COR-L47 (cell line): ENCODE measurements at places on chromosomes 13 and 19.

DNA sequence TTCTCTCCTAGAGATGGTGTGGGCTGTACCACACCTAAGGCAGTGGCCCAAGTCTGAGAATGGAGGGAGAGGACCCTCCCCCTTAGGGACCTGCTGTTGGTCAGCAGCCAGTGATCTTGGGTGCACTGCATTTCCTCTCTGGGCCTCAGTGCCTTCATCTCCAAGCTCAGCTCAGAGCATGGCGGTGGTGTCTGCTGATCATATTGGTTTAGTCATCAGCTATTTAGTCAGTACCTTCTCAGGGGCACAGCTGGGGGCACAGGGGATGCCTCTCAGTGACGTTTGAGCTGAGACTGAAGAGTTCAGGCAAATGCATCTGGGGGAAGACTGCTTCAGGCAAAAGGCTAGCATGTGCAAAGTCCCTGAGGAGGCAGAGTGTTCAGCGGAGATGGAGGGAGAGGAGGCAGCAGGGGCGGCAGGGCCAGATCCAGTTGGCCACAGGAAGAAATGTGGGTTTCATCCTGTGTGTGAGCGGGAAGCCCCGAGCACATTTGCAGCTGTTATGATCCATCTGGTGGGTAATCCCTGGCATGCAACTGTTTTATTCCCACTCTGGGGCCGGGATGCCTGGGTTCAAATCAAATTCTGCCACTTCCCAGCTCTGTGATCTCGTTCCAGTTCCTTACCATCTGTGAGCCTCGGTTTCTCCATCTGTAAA is 15.7 kb upstream of the PGLS start:
- no peak for DNase-seq

DNA sequence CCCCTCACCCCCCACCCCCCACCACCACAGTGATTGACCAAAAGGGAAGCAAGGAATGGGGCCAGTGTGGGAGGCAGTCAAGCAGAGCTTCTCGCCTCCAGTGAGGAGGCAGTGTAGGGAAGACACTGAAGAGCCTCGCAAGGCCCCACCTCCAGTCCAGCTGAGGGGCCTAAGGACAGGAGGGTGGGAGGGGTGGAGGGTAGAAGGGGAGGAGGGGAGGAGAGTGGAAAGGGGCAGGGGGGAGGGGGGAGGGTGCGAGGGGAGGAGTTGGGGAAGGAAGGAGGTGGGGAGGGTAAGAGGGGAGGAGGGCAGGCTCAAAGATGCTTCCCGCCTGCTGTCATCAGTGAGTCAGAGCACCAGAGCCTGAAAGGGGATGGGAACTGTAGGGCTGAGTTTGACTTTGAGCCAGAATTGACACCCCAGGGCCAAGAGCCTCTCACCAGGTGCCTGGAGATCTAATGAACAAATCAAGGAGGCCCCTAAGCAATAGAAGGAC is 786.2 kb downstream of the UQCRFS1 start:
- DNase-seq = no peak

DNA sequence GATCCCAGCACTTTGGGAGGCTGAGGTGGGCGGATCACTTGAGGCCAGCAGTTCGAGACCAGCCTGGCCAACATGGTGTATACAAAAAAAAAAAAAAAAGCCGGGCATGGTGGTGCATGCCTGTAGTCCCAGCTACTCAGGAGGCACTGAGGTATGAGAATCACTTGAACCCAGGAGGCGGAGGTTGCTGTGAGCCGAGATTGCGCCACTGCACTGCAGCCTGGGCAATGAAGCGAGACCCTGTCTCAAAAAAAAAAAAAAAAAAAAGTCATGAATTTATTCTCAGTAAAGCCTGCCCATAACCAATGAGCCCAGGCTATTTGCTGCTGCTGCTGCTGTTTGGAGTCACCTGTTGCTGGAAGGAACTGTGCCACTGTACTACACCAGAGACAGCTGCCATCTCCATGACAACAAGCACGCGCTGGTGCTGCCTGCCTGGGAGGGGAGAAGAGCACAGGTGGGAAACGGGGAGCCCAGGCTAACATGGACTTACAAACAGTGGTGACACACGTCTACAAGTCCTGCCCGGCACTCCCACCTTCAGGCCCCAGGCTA is 11.3 kb downstream of the ZFR2 start:
- no peak for DNase-seq

- no peak for DNase-seq
Observed at GRCh38 chr19:13172346-13173138, 22.3 kb downstream of the IER2 start.

DNA sequence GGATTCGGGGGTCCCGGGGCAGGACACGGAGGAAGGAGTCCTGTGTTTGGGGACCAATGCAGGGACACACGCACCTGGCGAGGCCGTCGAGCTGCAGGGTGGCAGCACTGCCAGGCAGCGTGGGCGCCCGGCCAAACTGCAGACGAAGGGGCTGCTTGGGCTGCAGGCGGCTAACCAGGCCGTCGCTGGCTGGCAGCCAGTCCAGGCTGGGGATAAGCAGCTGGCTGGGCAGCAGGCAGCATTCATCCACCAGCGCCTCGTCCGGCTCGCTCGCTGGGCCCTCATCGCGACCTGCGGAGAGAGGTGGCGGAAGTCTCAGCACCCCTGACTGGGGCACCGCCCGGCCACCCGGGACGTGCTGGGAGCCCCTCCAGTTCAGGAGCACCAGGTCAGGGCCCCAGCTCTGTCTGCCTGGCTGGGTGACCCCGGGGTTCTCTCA is 11.5 kb downstream of the CFD start:
- peak; percentile 95 for DNase-seq

DNA sequence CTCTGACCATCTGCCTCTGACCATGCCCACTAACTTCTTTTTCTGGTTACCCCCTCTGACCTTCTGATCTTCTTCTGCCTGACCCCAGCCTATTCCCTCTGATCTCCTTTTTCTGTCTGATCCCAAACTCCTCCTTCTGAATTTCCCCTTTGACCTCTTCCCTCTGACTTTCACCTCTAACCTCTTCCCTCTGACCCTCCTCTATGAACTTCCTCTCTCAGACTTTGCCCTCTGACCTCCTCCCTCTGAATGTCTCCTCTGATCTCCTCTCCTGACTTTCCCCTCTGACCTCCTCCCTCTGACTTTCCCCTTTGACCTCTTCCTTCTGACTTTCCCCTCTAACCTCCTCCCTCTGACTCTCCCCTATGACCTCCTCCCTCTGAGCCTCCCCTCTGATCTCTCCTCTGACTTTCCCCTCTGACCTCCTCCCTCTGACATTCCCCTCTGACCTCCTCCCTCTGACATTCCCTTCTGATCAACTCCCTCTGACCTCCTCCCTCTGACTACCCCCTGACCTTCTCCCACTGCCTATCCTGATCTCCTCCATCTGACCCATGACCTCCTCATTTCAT is 3.5 kb downstream of the COL5A3 start:
- no peak for DNase-seq

DNA sequence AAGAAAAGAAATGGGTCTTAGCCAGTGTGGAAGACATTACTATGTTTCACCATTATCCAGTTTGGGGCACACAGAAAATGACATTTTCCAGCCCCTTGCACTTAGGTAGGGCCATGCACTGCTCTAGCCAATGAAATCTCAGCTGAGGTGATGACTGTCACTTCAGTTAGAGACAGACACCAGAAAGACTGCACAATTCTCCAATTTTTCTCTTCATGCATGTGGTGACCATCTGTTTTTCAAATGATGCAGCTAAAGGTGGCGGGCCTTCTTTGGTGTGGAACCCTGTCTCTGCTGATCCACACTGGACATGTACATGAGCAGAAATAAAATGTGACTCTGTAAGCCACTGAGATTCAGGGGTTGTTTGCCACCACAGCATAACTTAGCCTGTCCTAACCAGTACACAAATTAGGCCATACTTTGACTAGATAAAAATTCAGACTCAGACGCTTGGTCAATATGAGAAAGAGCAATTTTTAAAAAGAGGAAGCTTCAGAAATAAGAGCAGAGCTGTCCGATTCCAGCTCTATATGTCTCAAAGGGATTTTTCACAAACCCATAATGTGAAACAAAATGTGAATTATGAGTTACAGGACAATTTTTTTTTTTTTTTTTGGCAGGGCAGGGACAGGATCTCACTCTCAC is 6.7 kb downstream of the ZNF565 start:
- no peak for DNase-seq

DNA sequence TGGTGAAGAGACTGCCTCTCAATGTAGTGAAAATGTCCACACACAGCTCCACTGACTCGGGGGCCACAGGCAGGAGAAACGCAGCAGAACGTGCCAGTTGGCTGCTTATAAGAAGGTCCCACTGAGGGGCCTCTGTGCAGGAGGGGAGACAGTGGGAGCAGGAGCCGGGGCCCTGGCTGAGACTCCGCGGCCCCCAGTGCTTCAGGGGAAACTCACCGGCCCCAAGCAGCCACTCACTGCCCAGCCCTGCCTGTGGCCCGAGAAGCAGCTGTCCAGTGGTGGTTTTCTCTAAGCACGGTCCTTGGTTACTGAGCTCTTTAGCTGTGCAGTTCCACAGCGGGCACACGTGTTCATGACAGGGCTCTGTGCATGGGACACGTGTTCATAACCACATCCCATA is 91.9 kb upstream of the MCF2L start:
- no peak for DNase-seq

DNA sequence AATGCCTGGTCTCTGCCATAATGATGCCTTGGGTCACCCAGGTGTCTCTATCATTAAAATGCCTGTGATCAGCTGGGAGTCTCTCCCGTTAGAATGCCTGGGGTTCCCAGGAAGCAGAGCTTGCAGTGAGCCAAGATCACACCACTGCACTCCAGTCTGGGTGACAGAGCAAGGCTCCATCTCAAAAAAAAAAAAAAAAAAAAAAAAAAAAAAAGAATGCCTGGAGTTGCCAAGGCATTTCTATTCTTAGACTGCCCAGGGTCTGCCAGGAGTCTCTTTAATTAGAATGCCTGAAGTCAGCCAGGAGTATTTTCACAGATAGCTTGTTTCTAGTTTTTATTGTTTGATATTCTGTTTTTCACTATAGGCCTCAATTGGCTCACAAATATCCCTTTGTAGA is 1552.5 kb downstream of the UQCRFS1 start:
- DNase-seq = no peak

GRCh38 chr13:79898996-79899395 is 418.0 kb downstream of the NDFIP2 start:
- DNase-seq = no peak

GRCh38 chr13:108993346-108993745 is 363.9 kb downstream of the MYO16 start:
- DNase-seq = no peak

- peak; percentile 35 for DNase-seq
Observed at GRCh38 chr13:78868991-78869390, 210.0 kb upstream of the OBI1 start.

DNA sequence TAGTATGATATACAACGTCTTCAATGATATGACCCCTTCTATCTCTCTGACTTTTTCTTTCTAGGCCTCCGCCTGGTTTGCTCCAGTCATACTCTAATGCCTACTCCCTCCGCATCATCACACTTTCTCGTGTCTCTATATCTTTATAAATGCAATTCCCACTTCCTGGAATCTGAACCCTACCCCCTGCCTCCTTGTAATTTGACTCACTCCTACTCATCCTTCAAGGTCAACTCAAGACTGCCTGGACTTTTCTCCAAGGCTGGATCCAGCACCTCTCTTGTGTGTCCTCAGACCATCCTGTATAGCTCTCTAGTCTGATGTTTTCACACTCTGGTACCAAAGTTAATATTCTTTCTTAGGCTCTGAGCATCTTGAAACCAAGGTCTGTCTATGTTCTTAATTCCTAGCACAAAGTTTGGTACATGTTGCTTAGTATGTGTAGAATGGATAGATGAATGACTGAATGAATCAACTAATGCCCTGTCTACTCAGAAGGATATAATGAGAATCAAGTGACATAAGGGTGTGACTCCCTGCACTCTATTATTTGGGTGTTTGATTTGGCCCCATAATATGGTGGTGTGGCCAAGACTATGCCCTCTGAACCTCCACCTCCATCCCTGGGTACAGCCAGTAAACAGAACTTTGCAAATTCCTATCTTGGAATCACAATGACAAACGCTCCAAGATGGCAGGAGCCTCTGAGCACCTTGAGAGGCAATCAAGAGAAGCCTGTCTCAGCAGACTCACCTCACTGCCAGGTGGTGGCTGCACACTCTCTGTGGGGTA is 74.3 kb upstream of the SERP2 start:
- DNase-seq = no peak

DNA sequence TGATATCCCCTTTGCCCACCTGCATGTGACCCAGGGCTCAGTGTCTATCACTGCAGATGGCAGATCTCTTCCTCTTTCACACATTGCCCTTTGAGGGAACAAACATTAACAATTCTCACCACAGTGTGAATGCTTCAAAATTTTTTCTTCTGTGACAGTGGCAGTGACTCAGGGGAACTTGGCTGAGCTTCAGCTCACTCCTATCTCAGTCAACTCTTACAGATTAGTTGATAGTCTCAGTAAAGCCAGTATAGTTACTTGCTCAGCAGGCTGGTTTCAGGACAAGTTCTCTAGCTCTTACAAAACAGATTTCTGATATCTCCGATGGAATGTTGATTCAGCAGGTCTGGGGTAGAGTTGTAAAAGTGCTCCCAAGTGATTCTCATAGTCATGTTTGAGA is 166.9 kb downstream of the DLEU7 start:
- no peak for DNase-seq

DNA sequence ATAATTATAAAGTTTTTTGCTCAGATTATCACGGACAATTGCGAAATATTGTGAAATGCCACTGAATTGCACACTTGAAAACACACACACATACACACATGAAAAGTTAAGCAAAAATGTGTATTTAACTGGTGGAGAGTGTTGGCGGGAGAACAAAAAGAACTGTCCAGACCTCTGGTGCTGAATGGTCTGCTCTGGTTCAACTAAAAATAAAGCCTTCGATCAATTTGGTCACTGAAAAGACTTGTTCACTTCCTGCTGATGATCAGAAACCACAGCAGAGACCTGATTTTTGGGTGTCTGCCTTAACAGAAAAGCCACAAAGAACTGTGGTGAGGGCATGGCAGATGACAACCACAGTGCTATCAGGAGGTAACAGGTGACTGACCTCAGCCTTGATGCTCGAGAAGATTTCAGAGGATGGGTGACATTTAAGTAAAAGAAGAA is 4.0 kb upstream of the IGFL1 start:
- DNase-seq = no peak

DNA sequence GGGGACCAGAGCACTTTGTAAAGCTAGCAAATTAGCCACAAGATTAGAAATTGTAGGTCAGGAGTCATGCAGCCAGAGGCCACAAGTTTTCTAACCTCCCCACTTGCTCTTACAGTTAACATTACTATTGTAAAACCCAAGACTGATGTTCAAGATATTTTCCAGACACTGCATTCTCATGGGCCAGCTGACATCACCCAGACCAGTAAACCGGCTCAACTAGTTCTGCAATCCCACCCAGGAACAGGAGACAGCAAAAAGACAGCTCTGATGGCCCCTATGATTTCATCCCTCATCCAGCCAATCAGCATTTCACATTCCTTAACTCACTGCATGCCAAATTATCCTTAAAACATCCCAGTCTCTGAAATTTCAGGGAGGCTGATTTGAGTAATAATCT is 178.5 kb downstream of the PRR20E start:
- no peak for DNase-seq
